ENCODE measurements at places on chromosomes 2 and 18.

DNA sequence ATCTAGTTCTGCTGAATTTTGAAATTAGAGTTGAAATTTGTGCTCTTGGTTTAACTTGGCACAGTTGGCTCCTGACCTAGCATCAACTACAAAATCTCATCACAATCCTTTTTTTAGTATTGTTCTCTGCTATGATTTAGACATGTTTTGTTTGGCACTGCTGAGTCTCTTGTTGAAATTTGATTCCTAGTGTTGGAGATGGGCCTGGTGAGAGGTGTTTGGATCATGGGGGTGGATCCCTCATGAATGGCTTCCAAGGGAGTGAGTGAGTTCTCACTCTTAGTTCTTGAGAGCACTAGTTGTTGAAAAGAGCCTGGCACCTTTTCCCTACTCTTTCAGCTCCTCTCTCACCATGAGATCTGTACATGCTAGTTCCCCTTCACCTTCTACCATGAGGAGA is 605.6 kb upstream of the SLC39A10 start:
- no peak overlapping the region for H3K27ac ChIP-seq
- H3K36me3 ChIP-seq, result no peaks in the 10 kb centered on the region
- H3K4me1 ChIP-seq, result peaks cover 4% of the 10 kb centered on the region
- H3K4me3 ChIP-seq, result no peak overlapping the region
- no peaks in the 10 kb centered on the region for H3K27me3 ChIP-seq

- no peak overlapping the region for H3K4me3 ChIP-seq
- no peak overlapping the region for H3K27ac ChIP-seq
- DNase-seq, result no peak
- H3K27me3 ChIP-seq, result peaks cover 57% of the 10 kb centered on the region
- H3K36me3 ChIP-seq, result peaks cover 1% of the 10 kb centered on the region
Observed at GRCh38 chr2:191746346-191747169, 68.6 kb downstream of the NABP1 start.

GRCh38 chr2:172480301-172481218 is 53.2 kb downstream of the ITGA6 start:
- peaks cover 57% of the 10 kb centered on the region for H3K4me1 ChIP-seq
- no peak overlapping the region for H3K4me3 ChIP-seq
- peaks cover 12% of the 10 kb centered on the region for H3K36me3 ChIP-seq
- no peaks in the 10 kb centered on the region for H3K27me3 ChIP-seq

DNA sequence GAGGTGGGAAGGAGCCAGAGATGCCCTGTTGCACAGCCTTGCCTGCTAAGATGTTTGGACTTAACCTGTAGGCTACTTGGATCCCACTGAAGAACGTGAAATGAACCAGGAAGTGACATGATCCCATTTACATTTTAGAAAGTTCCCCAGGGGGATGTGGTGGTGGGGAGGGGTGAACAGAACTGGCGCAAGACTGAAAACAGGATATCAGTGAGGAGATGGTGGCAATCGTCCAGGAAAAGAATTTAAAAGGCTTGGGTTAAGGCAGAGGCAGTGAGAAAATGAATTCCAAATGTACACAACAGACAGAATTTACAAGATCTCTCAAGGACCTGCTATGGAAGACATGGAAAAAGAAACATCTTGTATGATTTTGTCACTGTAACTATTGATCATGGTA is 42.3 kb downstream of the SULT1C2 start:
- no peaks in the 10 kb centered on the region for H3K4me1 ChIP-seq
- no peak overlapping the region for H3K4me3 ChIP-seq
- H3K27ac ChIP-seq, result no peak overlapping the region
- no peaks in the 10 kb centered on the region for H3K27me3 ChIP-seq
- DNase-seq, result no peak

DNA sequence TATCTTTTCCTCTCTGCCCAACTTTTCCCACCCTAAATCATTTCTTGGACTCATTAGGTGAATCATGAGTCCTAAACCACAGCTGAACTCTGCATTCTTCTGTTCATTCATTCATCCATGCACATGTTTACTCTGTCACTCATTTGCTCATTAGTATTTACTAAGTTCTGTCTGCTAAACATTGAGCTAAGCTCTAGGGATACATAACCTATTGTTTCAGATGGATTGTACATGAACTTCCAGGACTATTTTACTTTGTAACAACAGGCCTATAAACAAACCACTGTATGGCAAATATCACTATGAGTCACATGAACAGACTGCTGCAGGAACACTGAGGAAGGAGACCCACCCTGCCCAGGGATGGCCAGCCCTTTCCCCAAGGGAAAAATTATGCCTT is 14.6 kb upstream of the DYNC2LI1 start:
- no peaks in the 10 kb centered on the region for H3K36me3 ChIP-seq
- no peaks in the 10 kb centered on the region for H3K27me3 ChIP-seq
- H3K27ac ChIP-seq, result no peak overlapping the region
